ENCODE measurements at places on chromosomes 13 and 19.
A peak's percentile ranks its signal among the peaks of the same experiment; 100 is the strongest.

- no peak overlapping the region for H3K27ac ChIP-seq
- H3K4me1 ChIP-seq, result no peaks in the 10 kb centered on the region
- H3K4me3 ChIP-seq, result no peak overlapping the region
- H3K36me3 ChIP-seq, result no peaks in the 10 kb centered on the region
- no peak for DNase-seq
These were observed 108.8 kb downstream of the TBC1D4 start for GRCh38 chr13:75372923-75373841.

DNA sequence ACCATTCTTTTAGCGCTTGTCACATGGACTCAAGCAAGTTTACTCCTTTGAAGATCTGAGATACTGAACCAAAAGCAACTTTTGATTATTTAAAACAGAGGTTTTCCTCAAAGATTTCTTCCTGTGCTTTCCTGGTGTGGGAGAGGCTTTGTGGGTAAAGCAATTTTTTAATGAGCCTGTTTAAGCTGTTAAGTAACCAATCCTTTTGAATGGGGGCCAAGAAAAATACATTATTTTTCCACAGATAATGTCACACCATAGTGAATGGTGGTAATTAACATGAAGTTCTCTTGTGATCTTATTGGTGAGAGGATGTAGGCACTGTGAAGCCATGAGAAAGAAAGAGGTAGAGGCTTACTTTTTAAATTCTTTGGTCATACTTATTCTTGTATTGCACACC lies 55.8 kb upstream of the OBI1 start:
- H3K4me1 ChIP-seq, result no peaks in the 10 kb centered on the region
- H3K27me3 ChIP-seq, result no peaks in the 10 kb centered on the region
- no peaks in the 10 kb centered on the region for H3K36me3 ChIP-seq
- H3K27ac ChIP-seq, result no peak overlapping the region
- no peak for DNase-seq

GRCh38 chr13:76292726-76293125 lies 593.5 kb downstream of the KCTD12 start:
- H3K4me3 ChIP-seq, result no peak overlapping the region
- no peak overlapping the region for H3K27ac ChIP-seq
- H3K27me3 ChIP-seq, result no peaks in the 10 kb centered on the region
- no peak for DNase-seq
- H3K4me1 ChIP-seq, result no peaks in the 10 kb centered on the region

GRCh38 chr19:30590596-30591229 lies 218.5 kb downstream of the ZNF536 start:
- no peaks in the 10 kb centered on the region for H3K4me1 ChIP-seq
- no peaks in the 10 kb centered on the region for H3K27me3 ChIP-seq
- no peak overlapping the region for H3K4me3 ChIP-seq
- no peak overlapping the region for H3K27ac ChIP-seq
- no peaks in the 10 kb centered on the region for H3K36me3 ChIP-seq

- no peaks in the 10 kb centered on the region for H3K36me3 ChIP-seq
- H3K4me3 ChIP-seq, result peak overlapping the region; percentile 98
- peak overlapping the region; percentile 85 for H3K27ac ChIP-seq
- no peak for DNase-seq
- peaks cover 3% of the 10 kb centered on the region for H3K4me1 ChIP-seq
- H3K27me3 ChIP-seq, result no peaks in the 10 kb centered on the region
These were observed 539 bp downstream of the PLD3 start for GRCh38 chr19:40348961-40349507.

GRCh38 chr19:51458899-51459505 lies 748 bp upstream of the SIGLEC8 start:
- no peak overlapping the region for H3K4me3 ChIP-seq
- H3K27me3 ChIP-seq, result no peaks in the 10 kb centered on the region
- no peak overlapping the region for H3K27ac ChIP-seq
- no peaks in the 10 kb centered on the region for H3K4me1 ChIP-seq
- no peaks in the 10 kb centered on the region for H3K36me3 ChIP-seq
- no peak for DNase-seq

GRCh38 chr13:40653527-40654318 lies 12.7 kb downstream of the FOXO1 start:
- DNase-seq, result no peak
- H3K4me3 ChIP-seq, result no peak overlapping the region
- no peaks in the 10 kb centered on the region for H3K36me3 ChIP-seq
- H3K27me3 ChIP-seq, result no peaks in the 10 kb centered on the region

GRCh38 chr13:112574834-112575613 lies 12.9 kb downstream of the TUBGCP3 start:
- DNase-seq, result no peak
- H3K27ac ChIP-seq, result no peak overlapping the region
- no peaks in the 10 kb centered on the region for H3K27me3 ChIP-seq
- peaks cover 7% of the 10 kb centered on the region for H3K4me1 ChIP-seq
- no peaks in the 10 kb centered on the region for H3K36me3 ChIP-seq
- no peak overlapping the region for H3K4me3 ChIP-seq

- no peak overlapping the region for H3K4me3 ChIP-seq
- no peaks in the 10 kb centered on the region for H3K36me3 ChIP-seq
- no peaks in the 10 kb centered on the region for H3K4me1 ChIP-seq
- H3K27me3 ChIP-seq, result no peaks in the 10 kb centered on the region
- no peak overlapping the region for H3K27ac ChIP-seq
These were observed 3.7 kb upstream of the IRS2 start for GRCh38 chr13:109790086-109790485.

- H3K36me3 ChIP-seq, result no peaks in the 10 kb centered on the region
- peak overlapping the region; percentile 98 for H3K27ac ChIP-seq
- DNase-seq, result no peak
- H3K27me3 ChIP-seq, result no peaks in the 10 kb centered on the region
- peaks cover 27% of the 10 kb centered on the region for H3K4me1 ChIP-seq
- H3K4me3 ChIP-seq, result peak overlapping the region; percentile 21
These were observed 7.7 kb upstream of the ONECUT3 start for GRCh38 chr19:1745589-1746031.

DNA sequence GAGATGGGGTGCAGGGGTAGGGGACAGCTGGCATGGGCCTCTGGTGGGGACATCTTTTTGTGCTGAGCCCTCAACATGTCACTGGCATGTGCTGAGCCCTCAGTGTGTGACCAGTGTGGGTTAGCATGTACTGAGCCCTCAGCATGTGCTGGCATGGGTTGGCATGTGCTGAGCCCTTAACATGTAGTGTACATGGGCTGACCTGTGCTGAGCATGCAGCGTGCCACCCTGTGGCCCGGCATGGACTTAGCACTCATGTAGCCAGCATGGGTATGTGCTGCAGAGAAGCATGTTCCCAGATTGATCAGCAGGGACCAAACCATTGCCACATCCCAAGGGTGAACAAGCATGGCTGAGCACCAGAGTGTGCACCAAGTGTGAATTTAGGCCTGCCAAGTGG lies 11.5 kb downstream of the HIPK4 start:
- H3K27me3 ChIP-seq, result no peaks in the 10 kb centered on the region
- no peaks in the 10 kb centered on the region for H3K4me1 ChIP-seq
- no peak overlapping the region for H3K4me3 ChIP-seq
- no peaks in the 10 kb centered on the region for H3K36me3 ChIP-seq
- no peak for DNase-seq
- H3K27ac ChIP-seq, result no peak overlapping the region

- H3K36me3 ChIP-seq, result 0 out of 2 replicates have a peak, but pooled peaks cover under 1% of the 10 kb centered on the region
- no peak overlapping the region for H3K4me3 ChIP-seq
- no peaks in the 10 kb centered on the region for H3K27me3 ChIP-seq
These were observed 16.2 kb downstream of the NUFIP1 start for GRCh38 chr13:44972956-44973581.

- H3K27ac ChIP-seq, result peak overlapping the region; percentile 98
- H3K4me1 ChIP-seq, result peaks cover 36% of the 10 kb centered on the region
- peak overlapping the region; percentile 86 for H3K4me3 ChIP-seq
- no peak for DNase-seq
- H3K36me3 ChIP-seq, result no peaks in the 10 kb centered on the region
- H3K27me3 ChIP-seq, result no peaks in the 10 kb centered on the region
These were observed 3.0 kb downstream of the ZC3H4 start for GRCh38 chr19:47110521-47111005.

GRCh38 chr19:7595466-7596133 lies at the start of gene CAMSAP3:
TSS of gene CAMSAP3 (plus strand) at chr19:7595863. CDS start at chr19:7596003, 140 bp downstream.
- peak within 1 kb of the TSS; percentile 34 for H3K4me3 ChIP-seq
- H3K36me3 ChIP-seq, result no peaks in the 10 kb centered on the region
- H3K27me3 ChIP-seq, result no peaks in the 10 kb centered on the region
- no peak for DNase-seq
- H3K4me1 ChIP-seq, result no peaks in the 10 kb centered on the region

DNA sequence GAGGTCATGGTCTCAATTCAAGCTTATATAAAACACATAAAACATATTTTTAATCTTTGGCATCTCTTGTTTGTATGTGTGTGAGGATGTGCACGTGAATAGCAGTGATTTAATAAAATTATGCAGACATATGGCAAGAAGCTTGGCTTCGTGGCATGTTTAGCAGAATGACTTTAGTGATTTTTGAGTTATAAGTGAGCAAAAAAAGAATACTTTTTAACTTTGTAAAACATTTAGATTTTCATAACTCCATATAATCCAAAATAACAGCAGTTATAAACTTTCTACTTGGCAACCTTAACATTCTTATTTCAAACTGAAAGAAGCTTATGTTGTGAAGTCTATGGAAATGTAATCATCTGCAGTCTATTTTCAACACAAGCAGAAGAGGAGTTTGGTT lies 120.6 kb downstream of the SLITRK1 start:
- no peak for DNase-seq
- no peaks in the 10 kb centered on the region for H3K4me1 ChIP-seq
- no peak overlapping the region for H3K27ac ChIP-seq
- H3K27me3 ChIP-seq, result no peaks in the 10 kb centered on the region

- no peak for DNase-seq
- H3K27ac ChIP-seq, result no peak overlapping the region
- H3K4me3 ChIP-seq, result peak overlapping the region; percentile 9
- H3K4me1 ChIP-seq, result no peaks in the 10 kb centered on the region
- H3K36me3 ChIP-seq, result no peaks in the 10 kb centered on the region
These were observed 53.9 kb upstream of the CEACAM21 start for GRCh38 chr19:41521931-41522555.
